ENCODE measurements at places on chromosomes 13 and 19.

DNA sequence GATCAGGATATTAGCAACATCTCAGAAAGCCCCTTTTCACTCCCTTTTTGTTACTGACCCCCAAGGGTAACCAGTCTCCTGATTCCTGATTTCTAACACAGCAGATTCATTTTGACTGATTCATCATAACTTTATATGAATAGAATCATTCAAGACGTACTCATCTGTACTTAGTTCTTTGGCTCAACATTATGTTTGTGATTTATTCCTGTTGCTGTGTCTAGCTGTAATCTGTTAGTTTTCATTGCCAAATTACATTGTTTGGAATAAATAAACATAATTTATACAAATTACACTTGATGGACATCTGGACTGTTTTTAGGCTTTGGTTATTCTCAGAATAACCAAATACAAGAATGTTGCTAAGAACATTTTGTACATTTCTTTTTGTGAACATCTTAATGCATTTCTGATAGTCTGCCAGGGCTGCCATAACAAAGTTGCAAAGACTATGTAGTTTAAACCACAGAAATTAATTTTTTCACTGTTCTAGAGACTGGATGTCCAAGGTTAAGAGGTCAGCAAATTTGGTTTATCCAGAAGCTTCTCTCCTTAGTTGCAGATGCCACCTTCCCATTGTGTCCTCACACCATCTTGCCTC, 62.8 kb upstream of the EDNRB start:
- no peak for DNase-seq
- H3K4me3 ChIP-seq = no peak overlapping the region
- no peaks in the 10 kb centered on the region for H3K27me3 ChIP-seq
- H3K4me1 ChIP-seq = peaks cover 1% of the 10 kb centered on the region
- no peaks in the 10 kb centered on the region for H3K36me3 ChIP-seq
- H3K27ac ChIP-seq = peak overlapping the region; percentile 53

DNA sequence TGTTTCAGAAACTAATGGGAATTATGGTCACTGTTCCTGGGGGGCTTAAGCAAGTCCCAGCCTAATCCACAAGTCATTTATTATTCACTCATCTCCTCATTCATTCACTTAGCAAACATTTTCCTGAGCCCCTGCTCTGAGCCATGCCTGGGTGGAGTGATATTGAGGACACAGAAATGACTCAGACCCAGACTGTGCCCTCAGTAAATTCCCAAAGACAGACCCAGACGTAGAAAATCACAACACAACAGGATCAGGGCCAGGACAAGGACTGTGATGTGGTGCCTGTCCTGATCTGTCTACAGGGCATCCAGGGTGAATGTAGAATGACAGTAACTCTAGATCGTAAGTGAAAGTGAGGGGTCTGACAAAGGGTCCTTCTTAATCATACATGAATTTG, 7.0 kb upstream of the SPACA6 start:
- H3K27me3 ChIP-seq = no peaks in the 10 kb centered on the region
- DNase-seq = no peak
- H3K36me3 ChIP-seq = no peaks in the 10 kb centered on the region
- H3K27ac ChIP-seq = no peak overlapping the region
- H3K4me3 ChIP-seq = no peak overlapping the region

GRCh38 chr13:90867336-90867683, 480.2 kb upstream of the MIR17HG start:
- DNase-seq = peak; percentile 40
- no peaks in the 10 kb centered on the region for H3K36me3 ChIP-seq
- no peak overlapping the region for H3K4me3 ChIP-seq
- no peaks in the 10 kb centered on the region for H3K4me1 ChIP-seq

GRCh38 chr13:28002886-28003698, 14.6 kb upstream of the URAD start:
- no peaks in the 10 kb centered on the region for H3K27me3 ChIP-seq
- no peaks in the 10 kb centered on the region for H3K4me1 ChIP-seq
- DNase-seq = peak; percentile 91

DNA sequence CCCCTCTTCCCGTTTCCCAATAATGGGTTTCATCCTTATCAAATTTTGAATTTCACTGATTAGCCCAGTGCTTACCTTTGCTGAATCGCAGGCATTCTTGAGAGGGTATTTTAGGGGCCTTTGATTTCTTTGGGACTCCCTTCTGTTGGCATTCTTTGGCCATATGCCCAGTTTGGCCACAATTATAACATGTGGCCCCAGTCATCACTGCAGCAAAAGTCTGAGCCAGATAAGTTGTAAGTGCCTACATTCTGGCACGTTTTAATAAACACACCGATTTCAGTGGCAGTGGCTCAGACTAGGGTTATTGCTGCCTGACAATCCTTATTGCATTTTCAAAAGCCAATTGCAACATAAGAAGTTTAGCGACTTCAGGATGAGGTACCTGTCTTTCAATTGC, 41.4 kb downstream of the ZNF726 start:
- H3K36me3 ChIP-seq = no peaks in the 10 kb centered on the region
- no peak overlapping the region for H3K27ac ChIP-seq
- H3K27me3 ChIP-seq = no peaks in the 10 kb centered on the region
- no peaks in the 10 kb centered on the region for H3K4me1 ChIP-seq

- H3K27me3 ChIP-seq = no peaks in the 10 kb centered on the region
- H3K4me3 ChIP-seq = no peak overlapping the region
- H3K36me3 ChIP-seq = no peaks in the 10 kb centered on the region
- H3K27ac ChIP-seq = no peak overlapping the region
Measured at GRCh38 chr13:35784286-35784951, 307.9 kb upstream of the MAB21L1 start.

DNA sequence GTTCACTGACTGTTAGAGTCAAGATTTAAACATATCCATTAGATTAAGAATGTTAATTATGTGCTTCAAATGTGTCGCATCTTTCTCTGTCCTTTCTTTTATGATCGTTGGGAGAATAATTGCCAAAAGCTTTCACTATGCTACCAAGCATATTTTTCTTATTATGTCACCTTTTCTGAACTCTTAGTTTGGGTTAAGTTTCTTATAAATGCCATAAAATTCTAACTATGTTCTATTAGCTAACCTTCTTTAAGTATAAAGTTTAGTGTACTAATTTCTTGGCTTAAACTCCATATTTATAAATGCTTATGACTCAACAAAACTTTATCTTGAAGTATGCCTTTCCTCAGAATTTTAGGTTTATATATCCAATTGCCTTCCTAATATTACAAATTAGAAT, 1759.4 kb downstream of the PCDH9 start:
- no peaks in the 10 kb centered on the region for H3K27me3 ChIP-seq
- no peak overlapping the region for H3K4me3 ChIP-seq
- no peak for DNase-seq
- H3K36me3 ChIP-seq = no peaks in the 10 kb centered on the region

GRCh38 chr19:8215783-8216182, 6.6 kb downstream of the CERS4 start:
- DNase-seq = no peak
- no peaks in the 10 kb centered on the region for H3K36me3 ChIP-seq
- no peak overlapping the region for H3K27ac ChIP-seq
- H3K27me3 ChIP-seq = no peaks in the 10 kb centered on the region
- peaks cover 3% of the 10 kb centered on the region for H3K4me1 ChIP-seq
- no peak overlapping the region for H3K4me3 ChIP-seq

DNA sequence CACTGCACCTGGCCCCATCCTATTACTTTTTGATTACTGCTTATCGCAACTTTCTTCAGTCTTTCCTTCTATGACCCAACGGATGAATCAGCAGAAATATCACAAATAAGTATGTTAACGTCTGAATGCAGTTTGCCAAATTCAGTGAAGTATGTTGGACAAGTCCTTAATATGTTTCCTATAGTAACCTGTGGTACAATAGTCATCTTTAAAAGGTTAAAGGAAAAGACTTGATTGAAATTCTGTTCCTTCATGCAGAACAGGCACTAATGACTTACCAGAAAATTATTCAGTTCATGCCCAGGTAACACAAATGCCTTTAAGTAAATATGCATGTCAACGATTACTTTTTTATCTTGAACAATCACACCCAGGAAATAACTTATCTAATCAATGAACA, 242.6 kb downstream of the KCTD12 start:
- no peaks in the 10 kb centered on the region for H3K27me3 ChIP-seq
- H3K4me3 ChIP-seq = no peak overlapping the region
- no peaks in the 10 kb centered on the region for H3K36me3 ChIP-seq

DNA sequence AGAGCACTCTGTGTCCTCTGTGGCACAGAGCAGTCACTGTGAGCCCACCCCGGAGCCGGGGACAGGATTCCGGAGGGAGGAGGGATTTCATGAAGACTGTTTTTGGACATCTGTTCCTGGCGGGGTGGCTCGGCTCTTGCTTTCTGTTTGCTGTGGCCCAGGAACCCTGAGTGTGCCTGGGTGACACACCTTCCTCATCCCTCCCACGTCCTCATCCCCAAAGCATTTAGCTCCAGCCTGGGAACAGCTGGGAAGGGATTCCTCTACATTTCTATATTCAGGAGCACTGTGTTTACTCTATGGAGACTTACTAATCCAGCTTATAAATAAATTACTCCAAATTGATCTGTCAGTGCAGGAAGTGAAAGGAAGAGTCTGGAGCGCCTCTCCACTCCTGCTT, 97.8 kb upstream of the UBL3 start:
- no peaks in the 10 kb centered on the region for H3K27me3 ChIP-seq
- no peak overlapping the region for H3K27ac ChIP-seq
- H3K4me3 ChIP-seq = no peak overlapping the region
- DNase-seq = no peak
- no peaks in the 10 kb centered on the region for H3K36me3 ChIP-seq

- no peaks in the 10 kb centered on the region for H3K27me3 ChIP-seq
- H3K4me3 ChIP-seq = no peak overlapping the region
- H3K4me1 ChIP-seq = peaks cover 15% of the 10 kb centered on the region
- no peak for DNase-seq
- peak overlapping the region; percentile 79 for H3K27ac ChIP-seq
Measured at GRCh38 chr19:2457394-2458037, 757 bp upstream of the LMNB2 start.

DNA sequence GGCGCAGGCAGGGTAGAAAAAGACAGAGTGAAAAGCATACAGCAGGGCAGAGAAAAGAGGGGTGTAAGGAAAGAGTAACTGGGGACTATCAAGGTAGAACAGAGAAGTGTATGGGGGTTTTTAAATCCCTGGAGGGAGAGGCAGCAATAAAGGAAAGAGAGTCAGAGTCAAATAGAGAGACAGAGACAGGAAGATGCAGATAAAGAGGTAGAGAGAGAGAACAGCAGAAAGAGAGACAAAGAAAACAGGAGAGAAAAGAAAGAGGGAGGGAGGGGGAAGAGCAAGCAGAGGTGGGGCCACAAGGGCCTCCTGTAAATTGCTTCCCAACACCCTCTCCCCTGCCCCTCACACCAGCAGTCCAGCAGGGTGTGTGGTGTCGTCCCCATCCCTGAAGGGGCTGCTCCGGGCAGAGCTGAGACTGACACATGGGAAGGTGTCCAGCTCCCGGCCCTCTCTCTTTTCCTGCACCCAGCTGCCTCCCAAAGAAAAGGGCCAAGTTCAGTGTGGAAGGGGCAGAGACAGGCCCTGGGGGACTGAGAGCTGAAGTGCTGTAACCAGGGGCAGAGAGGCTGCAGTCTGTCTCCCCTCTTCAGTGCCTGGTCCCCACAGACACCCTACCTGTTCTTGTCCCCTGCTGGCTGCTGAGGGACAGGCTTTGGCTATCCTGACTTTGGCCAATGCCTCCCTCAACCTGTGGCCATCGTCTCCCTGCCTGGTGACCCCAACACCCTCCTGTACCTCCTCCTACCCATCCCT, 17.4 kb upstream of the POU2F2 start:
- H3K27ac ChIP-seq = no peak overlapping the region
- no peaks in the 10 kb centered on the region for H3K36me3 ChIP-seq
- no peaks in the 10 kb centered on the region for H3K4me1 ChIP-seq
- H3K4me3 ChIP-seq = no peak overlapping the region

GRCh38 chr19:10565028-10565566, 713 bp downstream of the KRI1 start:
- no peak overlapping the region for H3K27ac ChIP-seq
- H3K36me3 ChIP-seq = peaks cover 13% of the 10 kb centered on the region
- peaks cover 9% of the 10 kb centered on the region for H3K4me1 ChIP-seq
- no peaks in the 10 kb centered on the region for H3K27me3 ChIP-seq

- H3K4me1 ChIP-seq = no peaks in the 10 kb centered on the region
- peak overlapping the region; percentile 57 for H3K4me3 ChIP-seq
- no peak for DNase-seq
- H3K27me3 ChIP-seq = peaks cover 68% of the 10 kb centered on the region
- H3K27ac ChIP-seq = no peak overlapping the region
- H3K36me3 ChIP-seq = no peaks in the 10 kb centered on the region
Measured at GRCh38 chr13:99991013-99991827, 9.6 kb downstream of the ZIC2 start.

DNA sequence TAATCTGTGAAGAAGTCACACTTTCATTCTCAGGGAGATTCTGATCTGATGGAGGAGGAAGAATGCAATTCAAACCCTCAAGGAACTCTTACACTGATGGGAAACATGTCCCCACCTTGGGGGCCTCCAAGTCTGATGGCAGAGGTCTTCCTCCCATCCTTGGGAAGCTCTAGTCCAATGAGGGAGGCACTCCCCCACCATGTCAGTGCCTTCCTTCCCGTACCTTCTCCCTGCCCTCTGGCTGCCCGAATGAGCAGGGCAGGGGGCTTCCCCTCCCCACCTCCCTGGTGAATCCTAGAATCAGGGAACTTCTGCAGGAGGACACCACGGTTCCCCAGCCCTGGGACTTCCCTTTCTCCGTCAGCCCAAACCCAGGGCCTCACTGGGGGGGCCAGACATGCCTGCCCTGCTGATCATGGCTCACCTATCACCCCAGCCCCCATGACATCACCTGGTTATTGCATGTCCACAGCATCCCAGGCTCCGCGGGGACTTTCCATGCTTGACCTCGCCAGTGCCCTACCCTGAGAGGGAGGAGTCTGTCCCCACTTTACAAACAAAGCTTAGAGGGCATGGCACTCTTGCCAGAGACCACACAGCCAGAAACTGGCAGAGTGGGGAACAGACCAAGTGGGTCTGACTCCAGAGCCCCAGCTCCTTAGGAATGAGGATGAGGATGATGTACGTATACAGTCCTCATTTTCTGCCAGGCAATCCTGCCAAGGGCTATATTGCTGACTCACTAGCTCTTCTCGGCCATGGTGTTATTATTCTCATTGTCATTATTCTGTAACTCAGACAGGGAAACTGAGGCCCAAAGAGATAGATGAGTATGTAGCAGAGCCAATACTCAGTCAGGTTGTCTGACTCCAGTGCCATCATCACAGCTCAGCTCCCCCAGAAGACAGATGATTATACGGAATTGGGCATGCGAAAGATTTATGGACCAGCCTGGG, 9.6 kb upstream of the BCL3 start:
- H3K36me3 ChIP-seq = no peaks in the 10 kb centered on the region
- peaks cover 7% of the 10 kb centered on the region for H3K4me1 ChIP-seq
- H3K27ac ChIP-seq = no peak overlapping the region

- no peaks in the 10 kb centered on the region for H3K36me3 ChIP-seq
- peaks cover 3% of the 10 kb centered on the region for H3K4me1 ChIP-seq
- no peak overlapping the region for H3K4me3 ChIP-seq
- H3K27me3 ChIP-seq = no peaks in the 10 kb centered on the region
- H3K27ac ChIP-seq = no peak overlapping the region
Measured at GRCh38 chr13:105491345-105491744, 1044.1 kb downstream of the EFNB2 start.

- H3K4me1 ChIP-seq = peaks cover 2% of the 10 kb centered on the region
- no peaks in the 10 kb centered on the region for H3K27me3 ChIP-seq
- no peak overlapping the region for H3K27ac ChIP-seq
- H3K36me3 ChIP-seq = peaks cover 1% of the 10 kb centered on the region
- DNase-seq = no peak
Measured at GRCh38 chr19:18762125-18763023, 28.7 kb downstream of the COMP start.

- no peak overlapping the region for H3K4me3 ChIP-seq
- H3K4me1 ChIP-seq = no peaks in the 10 kb centered on the region
- DNase-seq = no peak
- no peaks in the 10 kb centered on the region for H3K27me3 ChIP-seq
Measured at GRCh38 chr13:48278806-48279205, 24.7 kb upstream of the RB1 start.
